Pons (tissue), 1 donor: ENCODE measurements at places on chromosomes 5 and 9.

- peak; percentile 72 for DNase-seq
Measured at GRCh38 chr5:115246361-115246991, 16.2 kb downstream of the PGGT1B start.

- DNase-seq = no peak
Measured at GRCh38 chr9:115373000-115373709, 255.2 kb upstream of the TNC start.

GRCh38 chr5:145464171-145464570 is 371.0 kb downstream of the PRELID2 start:
- DNase-seq = no peak

DNA sequence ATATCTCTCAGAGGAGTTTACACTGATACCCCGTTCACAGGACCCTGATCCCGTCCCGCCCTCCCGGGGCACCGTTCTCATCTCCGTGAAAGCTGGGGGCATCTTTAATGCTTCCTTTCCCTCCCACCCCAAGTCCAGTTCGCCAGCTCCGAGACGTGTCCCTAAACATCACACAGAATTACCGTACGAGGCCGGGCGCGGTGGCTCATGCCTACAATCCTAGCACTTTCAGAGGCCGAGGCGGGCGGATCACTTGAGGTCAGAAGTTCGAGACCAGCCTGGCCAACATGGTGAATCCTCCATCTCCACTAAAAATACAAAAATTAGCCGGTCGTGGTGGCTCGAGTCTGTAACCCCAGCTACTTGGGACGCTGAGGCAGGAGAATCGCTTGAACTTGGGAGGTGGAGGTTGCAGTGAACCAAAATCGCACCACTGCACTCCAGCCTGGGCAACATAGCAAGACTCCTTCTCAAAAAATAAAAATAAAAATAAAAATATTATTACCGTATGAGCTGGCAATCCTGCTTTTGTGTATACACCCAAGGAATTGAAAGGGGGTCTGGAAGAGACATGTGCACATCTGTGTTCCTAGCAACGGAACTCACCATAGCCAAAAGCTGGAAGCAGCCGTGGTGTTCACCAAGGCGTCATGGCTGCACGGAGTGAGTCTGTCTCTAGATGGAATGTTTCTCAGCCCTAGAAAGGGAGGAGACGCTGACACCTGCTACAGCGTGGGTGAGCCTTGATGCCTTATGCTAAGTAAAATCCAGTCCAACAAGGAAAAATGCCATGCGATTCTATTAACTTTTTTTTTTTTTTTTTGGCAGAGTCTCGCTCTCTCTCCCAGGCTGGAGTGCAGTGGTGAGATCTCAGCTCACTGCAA is 1.2 kb upstream of the ABO start:
- DNase-seq = no peak

DNA sequence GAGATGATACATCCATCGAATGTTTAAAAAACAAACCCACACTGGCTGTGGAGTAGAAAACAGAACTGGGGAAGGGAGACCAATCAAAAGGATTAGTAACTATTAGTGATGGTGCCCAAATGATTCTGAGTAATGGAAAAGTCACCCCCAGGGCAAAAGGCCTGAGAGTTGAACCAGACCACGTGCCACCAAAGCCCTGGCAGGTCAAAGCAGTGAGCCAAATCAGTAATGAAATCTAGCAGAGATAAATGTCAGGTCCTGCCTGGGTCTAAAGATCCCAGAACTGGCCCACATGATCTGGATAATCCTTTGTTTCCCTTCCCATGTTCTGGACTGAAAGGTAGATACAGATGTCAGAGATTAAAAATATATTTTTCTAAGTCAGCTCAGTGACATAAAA is 9.4 kb downstream of the OTULINL start:
- no peak for DNase-seq

GRCh38 chr9:113219186-113219936 is 1.7 kb downstream of the FKBP15 start:
- DNase-seq = peak; percentile 78

- no peak for DNase-seq
Measured at GRCh38 chr5:63727583-63727982, 234.7 kb downstream of the HTR1A start.

GRCh38 chr5:38420246-38420645 is 136.2 kb downstream of the LIFR start:
- DNase-seq = no peak

- no peak for DNase-seq
Measured at GRCh38 chr5:109421956-109422355, 12.2 kb upstream of the PJA2 start.

- no peak for DNase-seq
Measured at GRCh38 chr9:132207839-132208615, 46.2 kb downstream of the NTNG2 start.

DNA sequence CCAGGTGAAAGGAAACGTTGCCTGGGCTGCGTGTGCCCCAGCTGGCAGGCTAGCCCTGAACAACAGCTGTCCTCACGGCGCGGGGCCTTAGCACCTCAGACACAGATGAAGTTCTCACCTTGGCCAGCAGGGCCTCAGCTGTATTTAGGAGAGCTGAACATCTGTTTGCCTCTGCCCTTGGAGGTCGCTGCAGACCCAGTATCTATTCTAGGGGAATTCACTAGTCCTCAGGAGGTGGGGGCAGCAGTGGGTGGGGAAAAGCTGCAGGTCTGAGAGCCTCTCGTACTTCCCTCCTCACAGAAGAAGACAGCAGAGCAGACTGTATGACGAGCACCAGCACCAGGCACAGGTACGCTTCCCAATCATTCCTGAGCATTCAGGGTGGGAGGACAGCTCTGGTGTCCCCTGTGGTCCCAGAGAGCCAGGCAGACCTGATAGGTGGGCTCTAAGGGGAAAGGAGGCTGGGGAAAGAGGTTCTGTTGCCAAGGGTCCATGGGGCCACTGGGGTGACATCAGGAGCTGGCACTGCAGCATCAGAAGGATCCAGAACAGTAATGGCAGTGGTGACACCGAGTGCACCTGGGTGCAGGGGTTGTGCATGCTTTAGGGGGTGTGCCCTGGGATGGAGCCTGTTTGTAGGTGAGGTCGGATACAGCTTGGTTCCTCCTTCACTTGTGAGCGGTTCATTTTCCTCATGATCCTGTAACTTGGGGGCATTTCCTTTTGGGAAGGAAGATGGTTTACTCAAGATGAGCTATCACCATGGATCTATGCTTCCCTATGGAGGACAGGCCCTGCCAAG is 13.8 kb downstream of the CD74 start:
- no peak for DNase-seq
